ENCODE measurements at places on chromosomes 4 and X.

DNA sequence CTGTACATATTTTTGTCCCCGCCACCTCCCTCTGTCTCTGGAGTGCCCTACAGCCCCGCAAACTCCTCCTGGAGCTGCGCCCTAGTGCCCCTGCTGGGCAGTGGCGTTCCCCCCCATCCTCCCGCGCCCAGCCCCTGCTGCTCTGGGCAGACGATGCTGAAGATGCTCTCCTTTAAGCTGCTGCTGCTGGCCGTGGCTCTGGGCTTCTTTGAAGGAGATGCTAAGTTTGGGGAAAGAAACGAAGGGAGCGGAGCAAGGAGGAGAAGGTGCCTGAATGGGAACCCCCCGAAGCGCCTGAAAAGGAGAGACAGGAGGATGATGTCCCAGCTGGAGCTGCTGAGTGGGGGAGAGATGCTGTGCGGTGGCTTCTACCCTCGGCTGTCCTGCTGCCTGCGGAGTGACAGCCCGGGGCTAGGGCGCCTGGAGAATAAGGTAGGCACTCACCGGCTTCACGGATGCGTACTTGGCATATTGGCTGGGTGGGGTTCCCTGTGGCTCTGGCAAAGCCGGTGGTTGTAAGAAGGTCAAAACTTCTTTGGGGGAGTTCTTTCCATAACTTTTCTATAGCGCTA is 653 bp downstream of the HHIP start:
- no peak for DNase-seq

GRCh38 chr4:72931346-72931745 is 138.2 kb downstream of the COX18 start:
- DNase-seq: no peak

DNA sequence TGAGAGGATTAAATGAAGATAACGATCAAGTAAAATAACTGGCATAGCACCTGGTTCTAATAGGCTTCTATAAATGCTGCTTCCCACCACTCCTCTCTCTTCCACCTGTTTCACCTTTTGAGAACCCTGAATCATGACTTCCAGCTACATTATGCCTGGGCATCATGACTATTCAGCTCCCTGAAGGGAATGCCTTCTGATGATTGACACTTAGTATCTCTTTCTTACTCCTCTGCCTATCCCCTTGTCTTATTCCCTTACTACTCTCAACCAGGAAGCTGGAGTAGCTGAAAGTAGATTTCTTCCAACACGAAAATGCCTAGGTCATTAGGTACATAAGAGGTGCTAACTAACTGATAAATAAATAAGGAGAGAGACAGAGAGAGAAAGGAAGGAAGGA is 24.7 kb upstream of the CXCL8 start:
- no peak for DNase-seq

GRCh38 chr4:18020671-18021469 is 685 bp downstream of the LCORL start:
- peak; percentile 54 for DNase-seq
